Small intestine (tissue), 16 donors: ENCODE measurements at places on chromosomes 13 and 19. TPM values are rescaled to one million over a fixed set of nuclear protein-coding genes. Genes with fewer than 3 reads are reported as not detected.
A peak's percentile ranks its signal among the peaks of the same experiment; 100 is the strongest.

DNA sequence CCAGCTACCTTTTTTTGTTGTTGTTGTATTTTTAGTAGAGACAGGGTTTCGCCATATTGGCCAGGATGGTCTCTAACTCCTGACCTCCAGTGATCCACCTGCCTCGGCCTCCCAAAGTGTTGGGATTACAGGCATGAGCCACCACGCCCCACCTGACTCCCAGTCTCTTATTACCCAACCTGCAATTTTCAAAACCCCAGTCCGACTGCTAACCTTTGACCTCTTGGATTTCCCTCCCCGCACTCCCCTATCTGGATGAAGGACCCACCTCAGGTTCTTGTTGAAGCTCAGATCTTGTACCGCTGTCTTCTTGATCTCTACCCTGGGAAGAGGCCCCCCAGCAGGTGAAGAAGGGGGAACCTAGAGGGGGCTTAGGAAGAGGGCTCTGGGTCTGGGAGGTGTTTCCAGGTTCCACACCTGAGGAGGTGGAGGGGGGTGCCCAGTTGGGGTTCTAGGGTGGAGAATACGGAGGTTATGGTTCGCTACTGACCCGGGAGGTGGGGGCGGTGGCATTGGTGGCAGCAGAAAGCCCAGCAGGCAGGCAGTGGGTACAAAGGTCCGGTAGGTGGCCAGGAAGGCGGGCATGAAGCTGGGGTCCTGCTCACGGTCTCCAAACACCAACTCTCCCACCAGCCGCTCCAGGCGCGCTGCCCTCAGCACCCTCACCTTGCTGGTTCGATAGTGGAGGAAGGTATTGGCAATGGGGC, 2.6 kb downstream of the RGL3 start:
- no peak overlapping the region for H3K4me3 ChIP-seq
- H3K27me3 ChIP-seq, result peaks cover 56% of the 10 kb centered on the region

DNA sequence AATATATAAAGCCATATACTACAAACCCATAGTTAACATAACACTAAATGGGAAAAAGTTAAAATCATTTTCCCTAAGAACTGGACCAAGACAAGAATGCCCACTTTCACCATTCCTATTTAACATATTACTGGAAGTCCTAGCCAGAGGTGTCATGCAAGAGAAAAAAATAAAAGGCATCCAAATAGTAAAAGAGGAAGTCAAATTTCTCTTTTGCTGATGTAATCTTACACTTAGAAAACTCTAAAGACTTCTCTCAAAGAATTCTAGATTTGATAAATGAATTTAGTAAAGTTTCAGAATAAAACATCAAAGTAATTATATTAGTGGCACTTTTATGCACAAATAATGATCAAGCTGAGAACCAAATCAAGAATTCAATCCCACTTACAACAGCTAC, 678.9 kb upstream of the SLITRK5 start:
- no peak overlapping the region for H3K4me3 ChIP-seq
- H3K27me3 ChIP-seq, result no peaks in the 10 kb centered on the region
- DNase-seq, result no peak
- no peaks in the 10 kb centered on the region for H3K4me1 ChIP-seq
- H3K36me3 ChIP-seq, result no peaks in the 10 kb centered on the region
- H3K27ac ChIP-seq, result no peak overlapping the region

Gene CDK8
- polyA plus RNA-seq, result 16.8 TPM

GRCh38 chr19:41064974-41065569, 23.2 kb upstream of the CYP2A13 start:
- H3K4me3 ChIP-seq, result no peak overlapping the region
- no peaks in the 10 kb centered on the region for H3K36me3 ChIP-seq
- peak; percentile 37 for DNase-seq
- peaks cover 12% of the 10 kb centered on the region for H3K27me3 ChIP-seq
- no peaks in the 10 kb centered on the region for H3K4me1 ChIP-seq

Gene ZNF221
- polyA plus RNA-seq, result not detected

GRCh38 chr19:14089412-14089661, 1.2 kb downstream of the SAMD1 start:
- H3K4me3 ChIP-seq, result peak overlapping the region; percentile 62
- no peaks in the 10 kb centered on the region for H3K4me1 ChIP-seq
- no peak overlapping the region for H3K27ac ChIP-seq
- no peaks in the 10 kb centered on the region for H3K27me3 ChIP-seq
- H3K36me3 ChIP-seq, result no peaks in the 10 kb centered on the region
- no peak for DNase-seq

GRCh38 chr13:111006506-111007031, 91.7 kb upstream of the ANKRD10 start:
- no peaks in the 10 kb centered on the region for H3K36me3 ChIP-seq
- no peaks in the 10 kb centered on the region for H3K4me1 ChIP-seq
- H3K4me3 ChIP-seq, result no peak overlapping the region

Gene WIZ
- polyA plus RNA-seq, result 7.0 TPM

Gene HIF3A
- polyA plus RNA-seq, result 0.89 TPM

GRCh38 chr13:114021464-114022308, 47.8 kb upstream of the C13orf46 start:
- H3K4me3 ChIP-seq, result no peak overlapping the region
- H3K27ac ChIP-seq, result no peak overlapping the region
- no peaks in the 10 kb centered on the region for H3K36me3 ChIP-seq
- no peaks in the 10 kb centered on the region for H3K27me3 ChIP-seq
- DNase-seq, result no peak
- H3K4me1 ChIP-seq, result no peaks in the 10 kb centered on the region

Gene PSG4
- not detected for polyA plus RNA-seq

- no peak for DNase-seq
- no peaks in the 10 kb centered on the region for H3K27me3 ChIP-seq
- no peak overlapping the region for H3K27ac ChIP-seq
- no peaks in the 10 kb centered on the region for H3K4me1 ChIP-seq
- H3K36me3 ChIP-seq, result no peaks in the 10 kb centered on the region
Measured at GRCh38 chr13:22012686-22013085, 341.8 kb downstream of the FGF9 start.

- no peaks in the 10 kb centered on the region for H3K27me3 ChIP-seq
- H3K27ac ChIP-seq, result no peak overlapping the region
- no peaks in the 10 kb centered on the region for H3K36me3 ChIP-seq
- H3K4me3 ChIP-seq, result peak overlapping the region; percentile 61
- no peaks in the 10 kb centered on the region for H3K4me1 ChIP-seq
Measured at GRCh38 chr19:47601180-47601904, 7.6 kb upstream of the BICRA start.

Gene PSG7
- not detected for polyA plus RNA-seq

GRCh38 chr13:112721198-112722104, 31.6 kb downstream of the ATP11A start:
- no peaks in the 10 kb centered on the region for H3K36me3 ChIP-seq
- H3K4me1 ChIP-seq, result peaks cover 5% of the 10 kb centered on the region
- no peaks in the 10 kb centered on the region for H3K27me3 ChIP-seq
- peak; percentile 48 for DNase-seq
- no peak overlapping the region for H3K4me3 ChIP-seq

- H3K36me3 ChIP-seq, result no peaks in the 10 kb centered on the region
- H3K27ac ChIP-seq, result no peak overlapping the region
- H3K4me3 ChIP-seq, result peak overlapping the region; percentile 89
- peak; percentile 90 for DNase-seq
- peaks cover 11% of the 10 kb centered on the region for H3K4me1 ChIP-seq
- no peaks in the 10 kb centered on the region for H3K27me3 ChIP-seq
Measured at GRCh38 chr13:97224544-97225300, 2.6 kb downstream of the MBNL2 start.

Gene SELENOV
- not detected for polyA plus RNA-seq

Gene TM9SF2
- 40.8 TPM for polyA plus RNA-seq

DNA sequence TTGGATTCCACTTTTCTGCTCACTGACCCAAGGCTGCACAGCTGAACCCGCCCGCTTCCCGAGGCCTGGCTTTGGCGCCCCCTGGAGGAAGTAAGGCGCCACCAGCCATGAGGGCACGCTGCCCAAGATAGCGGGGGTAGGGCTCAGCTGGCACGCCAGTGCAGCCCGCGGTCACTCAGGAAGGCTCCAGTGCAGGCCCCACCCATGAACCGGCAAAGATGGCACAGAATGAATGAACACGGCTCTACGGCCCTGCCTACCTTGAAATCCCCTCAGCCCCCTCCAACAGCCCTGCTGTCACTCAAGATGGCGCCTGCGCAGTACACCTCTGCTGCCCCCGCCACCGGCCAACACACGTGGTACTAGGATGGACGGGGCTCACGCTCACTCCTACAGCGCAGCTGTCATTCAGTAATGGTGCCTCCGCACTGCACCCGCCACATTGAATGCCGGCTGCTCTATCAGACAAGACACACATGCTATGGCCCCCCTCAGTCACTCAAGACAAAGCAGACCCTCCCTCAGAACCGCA, 3.0 kb downstream of the PEG3 start:
- peak; percentile 90 for DNase-seq
- no peaks in the 10 kb centered on the region for H3K4me1 ChIP-seq
- no peak overlapping the region for H3K4me3 ChIP-seq
- no peak overlapping the region for H3K27ac ChIP-seq
- H3K27me3 ChIP-seq, result peaks cover 11% of the 10 kb centered on the region

Gene PTGER1
- polyA plus RNA-seq, result not detected

Gene OR7A5
- not detected for polyA plus RNA-seq

DNA sequence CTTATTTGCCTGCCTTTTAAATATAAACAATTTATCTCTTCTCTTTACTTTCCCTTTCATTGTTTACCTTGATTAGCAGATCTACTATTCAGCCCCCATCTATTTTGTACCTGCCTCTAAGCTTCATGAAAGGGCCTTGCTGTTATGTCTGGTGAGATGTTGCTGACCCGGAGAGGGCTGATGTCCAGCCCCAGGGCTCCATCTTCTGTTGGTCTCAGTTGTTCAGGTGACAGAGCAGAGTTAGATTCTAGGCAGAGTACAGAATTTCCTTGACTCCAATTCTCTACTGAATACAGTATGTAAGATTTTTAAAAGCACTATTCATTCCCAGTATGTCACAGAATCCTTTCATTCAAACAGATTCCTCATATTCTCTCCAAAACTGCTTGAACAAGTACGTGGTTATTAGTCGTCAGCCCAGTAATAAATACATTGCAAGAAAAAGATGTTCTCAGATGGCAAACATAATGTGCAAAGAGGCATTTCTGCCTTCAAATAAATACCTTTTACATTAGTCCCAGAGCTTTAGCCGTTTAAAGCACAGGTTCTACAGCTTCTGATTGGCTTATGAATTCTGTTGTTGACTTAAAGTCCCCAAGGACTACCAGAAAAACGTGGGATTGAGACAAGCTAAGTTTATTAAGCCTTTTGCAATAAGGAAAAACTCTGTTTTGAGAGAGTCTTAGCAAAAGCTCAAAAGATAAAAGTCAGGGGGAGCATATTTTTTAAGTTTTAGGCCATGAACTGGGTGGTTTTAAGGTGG, 159.1 kb downstream of the GPC5 start:
- no peaks in the 10 kb centered on the region for H3K4me1 ChIP-seq
- H3K27me3 ChIP-seq, result no peaks in the 10 kb centered on the region
- no peaks in the 10 kb centered on the region for H3K36me3 ChIP-seq
- H3K4me3 ChIP-seq, result no peak overlapping the region
- peak; percentile 14 for DNase-seq

DNA sequence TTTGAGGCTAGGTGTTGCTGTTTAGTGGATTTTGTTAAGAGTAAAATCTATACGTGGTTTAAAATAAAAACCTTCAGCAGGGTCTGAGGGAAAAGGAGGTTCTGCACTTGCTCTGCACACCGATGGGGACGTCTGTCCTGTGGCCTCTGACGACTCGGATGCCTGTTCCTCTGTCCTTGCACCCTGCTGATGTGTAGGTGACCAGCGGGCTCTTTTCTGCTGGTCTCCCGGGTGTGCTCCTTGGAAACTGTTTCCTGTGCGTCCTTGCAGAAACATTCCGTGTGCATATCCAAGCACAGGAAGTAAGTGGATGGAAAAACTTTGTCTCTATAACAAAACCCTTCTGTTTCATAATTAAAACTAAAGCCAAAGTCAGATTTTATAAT, 3.8 kb downstream of the ATP4B start:
- no peak for DNase-seq
- H3K27me3 ChIP-seq, result no peaks in the 10 kb centered on the region
- H3K27ac ChIP-seq, result no peak overlapping the region

DNA sequence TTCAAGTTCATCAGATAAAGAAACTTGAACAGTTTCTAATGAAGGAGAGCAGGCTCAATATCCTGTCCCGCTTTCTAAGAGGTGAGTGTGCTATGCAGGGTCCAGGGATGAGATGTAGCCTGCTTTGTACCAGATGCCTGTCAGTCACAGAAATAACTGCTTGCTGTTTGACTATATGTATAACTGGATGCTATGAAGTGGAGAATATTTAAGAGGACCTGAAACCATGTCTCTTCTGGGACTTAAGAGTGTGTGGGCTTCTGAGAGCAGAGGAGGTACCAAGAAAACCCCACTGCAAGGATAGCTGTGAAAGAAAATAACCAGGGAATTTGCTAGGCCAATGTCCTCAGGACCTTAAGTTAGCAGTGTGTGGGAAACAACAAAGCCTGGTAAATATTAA, 246.3 kb upstream of the RFC3 start:
- H3K4me3 ChIP-seq, result no peak overlapping the region
- no peak overlapping the region for H3K27ac ChIP-seq
- H3K36me3 ChIP-seq, result no peaks in the 10 kb centered on the region
- no peak for DNase-seq
- H3K4me1 ChIP-seq, result no peaks in the 10 kb centered on the region
- no peaks in the 10 kb centered on the region for H3K27me3 ChIP-seq

DNA sequence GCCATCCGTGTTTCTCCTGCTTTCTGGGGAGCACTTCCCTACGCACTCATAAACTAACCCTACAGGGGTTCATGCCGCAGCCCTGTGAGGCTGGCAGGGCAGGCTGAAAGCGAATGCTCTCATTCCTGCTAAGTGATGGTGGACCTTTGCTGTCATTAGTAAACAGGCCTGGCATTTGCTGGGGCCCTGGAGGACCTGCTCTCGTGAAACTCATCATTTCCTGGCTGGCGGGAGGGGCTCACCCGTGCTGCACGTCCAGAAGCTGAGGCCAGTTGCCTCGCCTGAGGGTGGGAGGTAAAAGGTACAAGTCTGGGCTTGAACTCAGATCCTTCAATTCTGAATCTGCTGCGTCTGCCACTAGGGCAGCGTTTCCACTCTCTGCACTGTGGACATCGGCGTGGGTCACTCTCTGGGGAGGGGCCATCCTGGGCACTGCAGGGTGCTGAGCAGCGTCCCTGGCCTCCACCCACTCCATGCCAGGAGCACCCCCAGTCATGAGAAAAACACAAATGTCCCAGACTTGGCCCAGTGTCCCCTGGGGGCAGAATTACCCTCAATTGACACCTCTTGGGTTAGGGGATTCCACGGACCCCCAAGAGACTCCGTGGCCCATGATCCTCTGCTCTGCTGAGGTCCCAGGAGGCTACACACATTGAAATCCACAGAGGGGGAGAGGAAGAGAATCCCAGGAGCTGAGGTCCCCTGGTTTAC, 7.0 kb downstream of the MOB3A start:
- no peaks in the 10 kb centered on the region for H3K27me3 ChIP-seq
- peaks cover 5% of the 10 kb centered on the region for H3K4me1 ChIP-seq
- DNase-seq, result no peak
- peaks cover 61% of the 10 kb centered on the region for H3K36me3 ChIP-seq

DNA sequence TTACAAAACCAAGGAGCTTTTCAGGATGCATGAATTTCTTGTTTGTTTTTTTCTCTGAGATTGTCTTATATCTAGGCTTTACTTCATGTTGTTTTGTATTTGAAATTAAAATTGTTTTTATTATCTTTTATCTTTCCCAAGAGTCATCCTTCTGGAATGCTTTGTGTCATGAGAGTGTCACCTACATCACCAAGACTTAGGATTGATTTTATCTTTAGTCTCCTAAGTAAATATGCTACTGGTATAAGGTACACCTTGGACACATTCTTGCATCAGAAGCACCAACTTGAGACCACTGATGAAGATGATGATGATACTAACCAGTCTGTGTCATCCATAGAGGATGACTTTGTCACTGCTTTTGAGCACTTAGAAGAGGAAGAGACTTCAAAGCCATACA, 26.4 kb downstream of the AKAP11 start:
- H3K4me3 ChIP-seq, result no peak overlapping the region
- H3K36me3 ChIP-seq, result peaks cover 14% of the 10 kb centered on the region
- no peak overlapping the region for H3K27ac ChIP-seq
- H3K27me3 ChIP-seq, result no peaks in the 10 kb centered on the region
- no peak for DNase-seq
- no peaks in the 10 kb centered on the region for H3K4me1 ChIP-seq
